ENCODE measurements at places on chromosomes 7 and 10.
A peak's percentile ranks its signal among the peaks of the same experiment; 100 is the strongest.

DNA sequence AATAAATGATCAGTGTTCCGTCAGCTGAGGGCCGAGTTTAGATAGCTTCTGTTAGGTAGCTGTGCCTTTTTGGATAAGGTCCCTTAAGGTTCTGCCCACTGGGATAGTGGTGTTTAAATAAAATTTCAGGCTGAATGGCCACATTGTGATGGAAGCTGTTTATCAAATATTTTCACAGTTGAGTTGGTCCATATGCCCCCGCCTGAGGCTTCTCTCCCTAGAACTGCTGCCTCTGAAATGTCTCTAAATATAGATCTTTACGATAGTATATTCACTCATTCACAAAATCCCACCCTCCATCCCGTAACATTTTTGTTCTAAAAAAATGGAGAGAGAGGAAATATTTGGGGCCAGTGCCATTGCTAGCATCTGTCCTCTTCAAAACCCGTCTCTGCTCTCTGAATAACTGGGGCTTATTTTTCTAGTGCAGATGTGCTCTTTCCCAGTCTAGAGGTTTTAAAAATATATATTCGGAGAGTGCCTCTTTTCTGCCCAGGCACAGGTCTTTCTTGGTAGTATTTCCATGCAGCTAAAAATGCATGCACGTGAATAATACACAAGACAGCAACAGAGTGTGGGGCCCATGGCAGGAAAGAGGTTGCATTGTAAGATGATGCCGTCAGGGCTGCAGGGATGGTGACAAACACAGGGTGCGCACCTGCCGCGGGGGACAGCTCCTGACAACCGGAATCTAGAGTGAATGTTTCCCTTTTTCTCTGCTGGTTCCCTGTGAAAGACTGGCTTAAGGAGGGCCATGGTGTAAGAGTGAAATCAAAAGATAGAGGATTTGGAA lies 105.4 kb upstream of the BTBD16 start:
- no peak for DNase-seq

- DNase-seq, result peak; percentile 58
Measured at GRCh38 chr7:123633553-123633952, 22.1 kb upstream of the LMOD2 start.

- no peak for DNase-seq
Measured at GRCh38 chr10:109821672-109822071, 101.6 kb downstream of the XPNPEP1 start.

GRCh38 chr10:16770670-16771069 lies 46.6 kb downstream of the RSU1 start:
- no peak for DNase-seq

GRCh38 chr10:112951359-112952281 lies 1.6 kb downstream of the TCF7L2 start:
- DNase-seq, result peak; percentile 56

GRCh38 chr10:133336577-133337369 lies at the start of gene CALY:
CALY (minus strand) TSS chr10:133336896; CDS start chr10:133328989, 7,907 bp downstream.
- no peak for DNase-seq

- DNase-seq, result peak; percentile 27
Measured at GRCh38 chr7:48875045-48875916, 49.1 kb upstream of the CDC14C start.

DNA sequence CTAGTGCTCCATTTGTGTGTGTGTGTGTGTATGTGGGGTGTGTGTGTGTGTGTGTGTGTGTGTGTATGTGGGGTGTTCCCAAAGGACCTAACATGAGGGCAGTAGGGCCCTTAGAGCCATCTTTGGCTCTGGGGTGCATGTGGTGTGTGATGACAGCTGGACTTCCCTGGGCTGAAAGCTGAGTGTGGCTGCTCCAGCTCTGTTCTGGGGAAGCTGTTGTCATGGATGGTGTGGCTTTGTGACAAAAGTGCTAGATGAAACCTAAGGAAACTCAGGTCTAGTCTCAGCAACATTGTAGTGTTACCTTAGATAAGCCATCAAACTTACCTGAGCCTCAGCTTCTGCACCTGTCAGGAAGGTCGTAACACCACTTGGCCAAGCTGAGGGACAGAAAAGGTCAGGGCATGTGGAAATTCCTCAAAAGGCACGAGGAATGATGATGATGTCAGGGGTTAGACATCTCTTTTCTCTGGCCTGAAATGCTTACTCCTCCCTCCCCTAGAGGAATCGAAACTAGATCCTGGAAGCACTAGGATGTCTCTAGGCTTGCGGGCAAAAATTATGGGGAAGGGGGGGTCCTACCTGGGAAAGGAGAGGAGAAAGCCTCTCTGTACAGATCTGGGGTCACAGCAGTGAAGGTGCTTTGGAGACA lies 115.4 kb downstream of the RPS24 start:
- DNase-seq, result peak; percentile 32

Data from GM03348 (cell line).